ENCODE measurements at places on chromosomes 5 and 9. TPM values are rescaled to one million over a fixed set of nuclear protein-coding genes. Genes with fewer than 3 reads are reported as not detected.
A peak's percentile ranks its signal among the peaks of the same experiment; 100 is the strongest.

DNA sequence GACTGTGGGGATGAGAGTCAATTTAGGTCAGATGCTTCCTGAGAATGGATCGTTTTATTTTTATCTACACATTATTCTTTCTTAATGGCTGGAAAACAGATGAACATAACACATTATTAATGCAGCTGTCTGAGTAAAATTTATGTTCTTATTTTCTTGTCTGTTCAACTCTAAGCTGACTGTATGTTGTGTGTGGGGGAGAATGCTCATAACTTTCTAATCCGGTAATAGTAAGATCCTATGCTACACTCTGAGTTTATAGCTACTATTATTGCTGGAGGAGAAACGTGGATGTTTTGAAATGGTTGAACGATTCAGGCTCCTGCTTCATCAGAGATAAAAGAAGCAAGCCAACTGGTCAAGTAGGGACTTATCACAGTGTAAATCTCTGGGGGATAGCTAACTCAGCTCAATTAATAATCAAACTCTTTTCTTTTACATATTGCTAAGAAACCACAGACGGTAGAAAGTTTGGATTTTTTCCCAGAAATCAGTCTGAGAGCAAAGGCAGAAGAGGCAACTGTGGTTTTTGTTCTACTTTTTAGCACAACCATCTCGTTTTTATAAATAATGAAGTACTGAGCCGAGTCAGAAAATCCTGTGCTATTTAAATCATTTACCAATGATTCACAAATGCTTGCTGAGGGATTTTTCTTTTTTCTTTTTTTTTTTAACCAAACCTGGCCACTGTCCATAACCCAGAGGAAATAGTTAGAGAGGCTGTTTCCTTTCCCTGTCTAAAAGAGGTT lies 265.0 kb upstream of the FAM174A start:
- no peak for DNase-seq
- H3K27ac ChIP-seq: no peak overlapping the region
- H3K36me3 ChIP-seq: no peaks in the 10 kb centered on the region

DNA sequence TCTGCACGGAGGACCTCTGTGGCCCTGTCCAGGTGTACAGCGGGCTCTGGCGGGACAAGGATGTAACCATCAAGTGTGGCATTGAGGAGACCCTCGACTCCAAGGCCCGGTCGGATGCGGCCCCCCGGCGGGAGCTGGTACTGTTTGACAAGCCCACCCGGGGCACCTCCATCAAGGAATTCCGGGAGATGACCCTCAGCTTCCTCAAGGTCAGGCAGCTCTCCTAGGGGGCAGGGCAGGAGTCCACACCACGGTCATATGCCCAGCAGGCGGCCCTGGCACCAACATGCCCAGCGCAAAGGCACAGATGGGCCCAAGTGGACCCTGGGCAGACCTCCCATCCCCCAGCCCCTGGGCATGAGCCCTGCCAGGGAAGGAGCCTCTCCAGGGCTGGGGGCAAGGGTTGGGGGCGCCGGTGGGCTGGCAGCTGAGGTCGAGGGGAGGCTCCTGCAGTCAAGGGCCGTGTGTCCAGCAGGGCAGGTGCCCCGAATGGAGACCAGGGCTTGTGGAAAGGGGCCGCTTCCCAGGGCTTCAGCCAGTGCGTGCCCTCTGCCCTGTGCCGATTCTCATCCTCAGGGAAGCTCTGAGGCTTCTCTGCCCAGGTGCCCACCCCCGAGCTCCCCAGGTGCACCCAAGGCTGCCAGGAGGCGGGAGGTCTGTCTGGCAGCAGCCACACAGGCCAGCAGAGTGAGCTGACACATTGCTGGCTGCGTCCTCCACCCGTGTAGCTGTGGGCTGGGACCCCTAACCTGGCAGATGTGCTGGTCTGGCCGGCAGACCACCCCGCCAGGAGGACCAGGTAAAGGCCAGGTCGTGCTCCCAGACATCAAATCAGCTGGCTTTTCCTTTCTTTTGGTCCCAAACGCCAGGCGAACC lies 10.0 kb downstream of the DIPK1B start:
- H3K4me3 ChIP-seq: no peak overlapping the region
- no peaks in the 10 kb centered on the region for H3K27me3 ChIP-seq
- peaks cover 37% of the 10 kb centered on the region for H3K4me1 ChIP-seq
- DNase-seq: no peak
- H3K36me3 ChIP-seq: peaks cover 19% of the 10 kb centered on the region
- H3K27ac ChIP-seq: no peak overlapping the region

Gene WNT8A
- not detected for total RNA-seq

Gene PAPPA
- 214 TPM for total RNA-seq

DNA sequence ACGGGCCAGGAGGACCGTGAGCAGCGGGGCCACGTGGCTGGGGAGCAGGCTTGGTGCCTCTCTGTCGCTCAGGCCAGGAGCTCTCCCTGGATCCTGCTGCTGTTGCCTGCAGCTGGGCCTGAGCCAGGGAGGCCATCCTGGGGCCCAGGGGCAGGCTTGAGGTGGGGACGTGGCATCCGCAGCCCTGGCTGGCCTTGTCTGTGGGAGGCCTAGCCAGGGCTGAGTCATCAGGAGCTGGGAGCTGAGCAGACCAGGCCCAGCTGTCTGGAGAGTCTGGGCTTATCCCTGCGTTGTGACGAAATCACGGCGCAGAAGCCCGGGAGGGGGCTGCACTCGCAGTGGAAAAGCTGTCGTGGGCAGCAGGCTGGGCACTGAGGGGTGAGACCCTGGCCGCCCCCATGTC lies 138.8 kb upstream of the COL5A1 start:
- peaks cover 17% of the 10 kb centered on the region for H3K4me1 ChIP-seq
- peak; percentile 95 for DNase-seq
- peaks cover 2% of the 10 kb centered on the region for H3K36me3 ChIP-seq
- peak overlapping the region; percentile 90 for H3K27ac ChIP-seq
- H3K27me3 ChIP-seq: no peaks in the 10 kb centered on the region
- peak overlapping the region; percentile 26 for H3K4me3 ChIP-seq

GRCh38 chr5:79237740-79238560 lies 2.0 kb downstream of the JMY start:
- peak overlapping the region; percentile 38 for H3K27ac ChIP-seq
- peaks cover 37% of the 10 kb centered on the region for H3K4me1 ChIP-seq
- H3K27me3 ChIP-seq: no peaks in the 10 kb centered on the region

GRCh38 chr5:132474131-132474723 lies 16.3 kb downstream of the IRF1 start:
- peak overlapping the region; percentile 47 for H3K27ac ChIP-seq
- no peaks in the 10 kb centered on the region for H3K36me3 ChIP-seq
- H3K4me1 ChIP-seq: peaks cover 52% of the 10 kb centered on the region
- H3K27me3 ChIP-seq: no peaks in the 10 kb centered on the region

All from osteocyte (in vitro differentiated cells).